ENCODE measurements at places on chromosomes 6 and 20.

DNA sequence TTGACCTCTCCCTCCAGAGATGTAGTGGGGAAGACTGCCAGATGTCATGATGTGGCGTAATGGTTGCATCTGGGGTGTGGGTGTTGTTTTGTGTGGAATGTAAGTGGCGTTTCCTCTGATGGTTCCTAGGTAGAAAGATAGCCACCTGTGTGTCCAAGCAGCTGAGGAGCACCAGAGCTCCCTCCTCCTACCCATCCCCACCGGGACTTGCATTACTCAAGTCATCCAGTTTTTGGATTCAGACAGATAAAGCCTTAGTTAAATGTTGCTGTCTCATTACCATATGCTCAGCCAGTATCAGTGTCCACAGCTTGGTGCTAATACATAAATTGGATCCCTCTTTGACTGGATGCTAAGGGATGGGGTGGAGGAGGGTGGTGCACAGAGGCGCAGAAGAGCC, 282.3 kb downstream of the TBC1D7 start:
- no peak for DNase-seq

GRCh38 chr6:135902756-135903331, 51.3 kb downstream of the PDE7B start:
- peak; percentile 70 for DNase-seq

DNA sequence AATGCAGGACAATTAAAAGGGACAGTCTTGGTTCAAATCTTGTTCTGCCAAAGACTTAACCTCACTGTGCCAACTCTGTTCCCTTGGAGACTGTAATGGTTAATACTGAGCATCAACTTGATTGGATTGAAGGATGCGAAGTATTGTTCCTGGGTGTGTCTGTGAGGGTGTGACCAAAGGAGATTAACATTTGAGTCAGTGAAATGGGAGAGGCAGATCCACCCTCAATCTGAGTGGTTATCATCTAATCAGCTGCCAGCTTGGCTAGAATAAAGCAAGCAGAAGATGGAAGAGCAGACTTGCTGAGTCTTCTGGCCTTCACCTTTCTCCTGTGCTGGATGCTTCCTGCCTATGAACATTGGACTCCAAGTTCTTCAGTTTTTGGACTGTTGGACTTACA, 474.4 kb downstream of the CD83 start:
- DNase-seq, result no peak

- peak; percentile 27 for DNase-seq
Measured at GRCh38 chr20:46512943-46513844, at the start of gene ZNF334. Gene ZNF334, minus strand, starts transcription at chr20:46513559. Its CDS starts 1,457 bp downstream, at chr20:46512102.

DNA sequence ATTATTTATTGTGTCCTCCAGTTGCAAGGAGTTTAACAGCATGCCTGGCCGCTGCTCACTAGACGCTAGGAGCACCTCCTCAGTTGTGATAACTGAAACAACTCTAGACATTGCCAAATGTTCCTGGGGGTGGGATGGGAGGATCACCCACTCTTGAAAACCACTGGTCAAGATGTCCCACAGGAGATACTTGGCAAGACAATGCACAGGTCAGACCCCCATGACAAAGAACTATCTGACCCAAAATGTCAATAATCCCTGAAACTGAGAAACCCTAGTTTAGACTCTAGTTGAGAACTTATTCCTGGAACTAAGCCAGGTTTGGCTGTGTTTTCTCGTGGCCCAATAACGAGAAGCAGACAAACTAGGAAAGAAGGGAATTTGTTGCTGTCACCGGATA, 9.5 kb upstream of the FKBPL start:
- no peak for DNase-seq

GRCh38 chr6:134165561-134166201, 113.3 kb upstream of the SLC2A12 start:
- DNase-seq, result peak; percentile 26

- DNase-seq, result peak; percentile 11
Measured at GRCh38 chr6:30156262-30156599, 4.8 kb downstream of the TRIM10 start.

DNA sequence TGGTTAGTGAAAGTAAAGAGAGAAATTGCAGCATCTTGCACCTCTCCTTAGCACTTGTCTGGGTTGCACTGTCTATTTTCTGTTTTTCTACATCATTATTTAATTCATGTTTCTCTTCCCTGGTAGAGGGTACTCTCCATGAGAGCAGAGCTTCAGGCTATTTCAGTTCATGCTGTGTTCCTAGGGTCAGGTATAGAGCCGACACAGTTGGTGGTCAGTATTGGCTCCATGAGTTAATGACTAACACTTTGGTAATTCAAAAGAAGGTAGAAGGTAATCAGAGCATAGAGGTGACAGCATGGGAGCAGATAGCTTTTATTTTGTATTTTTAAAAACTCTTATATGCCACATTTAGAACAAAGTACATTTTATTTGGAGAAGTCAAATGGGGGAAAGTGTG, 42.7 kb downstream of the RIMS1 start:
- DNase-seq, result no peak

- DNase-seq, result peak; percentile 30
Measured at GRCh38 chr6:115514656-115515055, 546.0 kb downstream of the FRK start.

- no peak for DNase-seq
Measured at GRCh38 chr6:47592131-47592840, 106.1 kb upstream of the ADGRF4 start.

DNA sequence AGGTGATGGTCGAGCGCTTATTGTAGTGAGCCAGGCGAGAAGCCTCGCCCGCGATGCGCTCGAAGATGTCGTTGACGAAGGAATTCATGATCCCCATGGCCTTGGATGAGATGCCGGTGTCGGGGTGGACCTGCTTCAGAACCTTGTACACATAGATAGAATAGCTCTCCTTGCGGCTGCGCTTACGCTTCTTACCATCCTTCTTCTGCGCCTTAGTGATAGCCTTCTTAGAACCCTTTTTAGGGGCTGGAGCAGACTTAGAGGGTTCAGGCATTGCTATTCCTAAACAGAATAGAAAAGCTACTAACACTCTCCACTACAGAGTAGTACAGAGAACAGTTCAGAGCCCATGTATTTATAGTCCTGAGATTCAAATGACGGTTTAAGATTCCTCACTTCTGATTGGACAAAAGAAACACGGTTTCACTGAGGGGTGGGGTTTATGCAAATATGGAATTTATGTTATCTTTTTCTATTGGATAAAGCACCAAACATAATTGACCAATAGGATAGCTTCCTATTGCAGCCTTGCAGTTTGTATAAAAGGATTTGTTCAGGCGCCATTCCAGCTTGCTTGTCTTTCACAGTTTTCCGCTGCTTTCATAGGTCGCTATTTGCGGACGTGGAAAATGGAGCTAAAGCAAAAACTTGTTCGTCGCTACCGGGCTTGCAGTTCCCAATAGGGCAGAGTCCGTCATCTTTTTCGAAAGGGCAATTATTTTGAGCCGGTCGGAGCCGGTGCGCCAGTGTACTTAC, 43.7 kb upstream of the HFE start:
- peak; percentile 99 for DNase-seq

DNA sequence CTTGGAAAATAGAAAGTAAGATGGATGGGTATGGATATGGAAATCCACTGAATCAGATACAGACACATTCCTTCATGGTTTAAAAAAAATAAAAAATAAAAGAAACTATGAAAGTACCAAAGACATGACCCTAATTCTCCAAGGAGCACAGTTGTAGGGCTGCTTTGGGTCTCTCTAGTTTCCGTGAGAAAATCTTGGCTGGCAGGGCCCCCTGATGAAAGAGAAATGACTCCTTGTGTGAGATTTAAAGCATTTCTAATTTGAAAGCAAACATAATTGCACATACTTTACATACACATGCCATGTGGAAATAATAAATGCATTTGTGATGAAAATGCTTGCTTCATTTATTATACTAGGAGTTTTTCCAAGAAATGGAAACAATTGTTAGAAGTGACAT, 593.9 kb upstream of the BTBD3 start:
- DNase-seq, result no peak

DNA sequence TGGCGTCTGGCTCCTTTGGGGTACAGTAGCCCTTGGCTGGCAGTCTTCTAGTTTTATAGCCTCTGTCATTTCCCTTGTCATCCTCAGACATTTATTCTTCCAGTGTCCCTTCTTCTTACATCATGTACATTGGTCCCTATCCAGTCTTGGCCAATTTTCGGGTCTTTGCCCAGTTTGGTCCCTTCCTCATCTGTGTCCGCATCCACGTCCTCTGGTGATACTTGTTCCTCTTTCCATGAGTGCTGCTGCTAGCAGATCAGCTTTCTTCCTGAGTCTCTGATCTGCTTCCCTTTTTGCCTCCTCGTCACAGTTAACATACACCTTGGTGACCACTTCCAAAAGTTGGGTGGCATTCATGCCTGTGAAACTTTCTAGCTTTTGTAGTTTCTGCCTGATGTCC, 86.2 kb upstream of the GPR6 start:
- no peak for DNase-seq

DNA sequence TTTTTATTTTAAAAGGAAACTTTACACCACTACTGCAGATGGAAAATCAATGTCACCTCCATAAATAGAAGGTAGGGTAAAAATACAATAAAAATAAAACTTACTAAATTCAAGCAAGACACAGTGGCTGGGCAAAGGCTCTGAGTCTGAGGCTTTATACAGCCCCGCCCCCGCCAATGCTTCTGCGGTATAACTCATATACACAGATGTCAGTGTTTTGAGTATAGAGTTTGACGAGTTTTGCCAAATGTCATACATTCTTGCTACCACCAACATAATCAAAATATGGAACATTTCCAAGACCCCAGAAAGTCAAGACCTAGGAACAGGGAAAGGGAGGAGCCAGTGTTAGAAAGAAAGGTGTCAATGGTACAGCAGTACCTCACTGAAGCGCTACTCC, 12.8 kb downstream of the NFATC2 start:
- DNase-seq, result no peak

DNA sequence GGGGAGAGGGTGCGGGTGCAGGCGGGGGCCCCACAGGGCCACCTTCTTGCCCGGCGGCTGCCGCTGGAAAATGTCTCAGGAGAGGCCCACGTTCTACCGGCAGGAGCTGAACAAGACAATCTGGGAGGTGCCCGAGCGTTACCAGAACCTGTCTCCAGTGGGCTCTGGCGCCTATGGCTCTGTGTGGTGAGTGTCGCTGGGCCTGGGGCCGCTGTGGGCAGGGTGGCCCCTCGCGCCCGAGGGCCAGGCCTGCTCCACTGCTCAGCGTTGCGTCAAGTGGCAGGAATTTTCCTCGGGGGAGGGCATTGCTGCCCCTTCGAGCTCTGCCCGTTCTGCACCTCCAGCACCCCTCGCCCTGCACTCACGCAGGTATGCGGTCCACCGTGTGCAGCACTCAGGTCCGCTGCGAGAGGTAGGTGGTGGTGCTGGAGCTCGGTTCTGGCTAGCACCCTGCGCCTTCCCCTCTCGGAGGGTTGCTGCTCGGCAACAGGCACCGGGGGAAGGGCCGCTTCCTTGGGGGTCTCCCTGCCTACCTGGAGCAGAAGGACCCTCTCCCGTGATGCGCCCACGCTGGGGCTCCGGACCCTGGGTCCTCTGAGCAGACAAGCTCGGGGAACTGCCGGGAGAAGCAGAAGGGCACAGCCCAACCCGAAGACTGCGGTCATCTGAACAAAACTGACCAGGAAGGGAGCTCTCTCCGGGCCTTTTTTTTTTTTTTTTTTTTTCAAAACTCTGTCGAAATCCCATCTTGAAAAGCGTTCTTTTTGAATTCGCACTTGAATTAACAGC, 674 bp downstream of the MAPK14 start:
- DNase-seq, result peak; percentile 16

DNA sequence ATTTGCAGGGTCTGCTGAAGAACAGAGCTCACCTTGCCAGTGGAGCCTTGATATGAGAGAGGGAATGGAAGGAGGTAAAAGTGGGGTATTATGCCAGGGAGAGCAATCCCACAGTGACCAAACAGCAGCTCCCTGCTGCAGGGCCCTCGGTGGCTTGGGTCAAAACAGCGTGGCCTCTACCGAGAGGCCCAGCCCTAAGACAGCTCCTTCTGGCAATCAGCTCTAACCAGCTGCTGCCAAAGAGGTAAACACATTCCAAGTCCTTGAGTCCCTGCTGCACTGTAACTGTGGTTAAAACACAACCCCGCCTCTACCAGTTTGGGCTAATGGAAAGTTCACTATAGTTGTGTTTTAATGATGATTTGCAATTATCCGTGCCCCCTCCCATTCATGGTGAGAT, 1.4 kb upstream of the DAAM2 start:
- DNase-seq, result peak; percentile 33

DNA sequence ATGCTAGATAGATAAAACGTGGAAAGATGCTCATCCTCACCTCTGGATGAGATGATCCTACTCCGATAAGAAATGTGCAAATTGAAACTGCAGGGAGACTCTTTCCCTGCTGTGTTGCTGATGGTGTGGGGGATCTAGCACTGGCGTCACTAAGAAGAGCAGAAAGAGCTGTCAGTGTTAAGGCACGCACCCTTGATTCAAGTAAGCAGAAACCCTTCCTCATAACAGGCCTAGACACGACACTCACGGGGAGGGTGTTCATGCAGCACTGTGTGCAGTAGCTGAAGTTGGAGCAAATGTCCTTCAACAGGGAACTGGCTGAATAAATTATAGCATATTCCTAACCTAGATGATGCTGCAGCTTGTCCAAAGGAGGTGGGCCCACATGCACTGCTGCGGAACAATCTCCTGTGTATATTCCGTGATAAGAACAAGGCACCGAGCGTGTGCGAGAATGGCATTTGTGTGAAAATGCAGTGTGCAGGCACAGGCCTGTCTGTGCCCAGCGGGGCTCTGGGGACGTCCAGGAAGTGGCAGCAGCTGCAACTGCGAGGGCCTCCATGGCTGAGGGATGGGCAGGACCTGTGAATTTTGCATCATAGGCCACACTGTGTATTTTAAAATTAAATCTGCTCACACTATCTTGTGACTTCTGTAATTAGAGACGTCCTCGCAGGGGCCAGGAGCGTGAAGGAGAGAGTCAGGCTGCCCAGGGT, 64.0 kb downstream of the TCP11 start:
- no peak for DNase-seq

- peak; percentile 47 for DNase-seq
Measured at GRCh38 chr6:104789770-104790190, 69.9 kb downstream of the HACE1 start.

GRCh38 chr6:131164506-131164905, 29.2 kb downstream of the AKAP7 start:
- no peak for DNase-seq

DNA sequence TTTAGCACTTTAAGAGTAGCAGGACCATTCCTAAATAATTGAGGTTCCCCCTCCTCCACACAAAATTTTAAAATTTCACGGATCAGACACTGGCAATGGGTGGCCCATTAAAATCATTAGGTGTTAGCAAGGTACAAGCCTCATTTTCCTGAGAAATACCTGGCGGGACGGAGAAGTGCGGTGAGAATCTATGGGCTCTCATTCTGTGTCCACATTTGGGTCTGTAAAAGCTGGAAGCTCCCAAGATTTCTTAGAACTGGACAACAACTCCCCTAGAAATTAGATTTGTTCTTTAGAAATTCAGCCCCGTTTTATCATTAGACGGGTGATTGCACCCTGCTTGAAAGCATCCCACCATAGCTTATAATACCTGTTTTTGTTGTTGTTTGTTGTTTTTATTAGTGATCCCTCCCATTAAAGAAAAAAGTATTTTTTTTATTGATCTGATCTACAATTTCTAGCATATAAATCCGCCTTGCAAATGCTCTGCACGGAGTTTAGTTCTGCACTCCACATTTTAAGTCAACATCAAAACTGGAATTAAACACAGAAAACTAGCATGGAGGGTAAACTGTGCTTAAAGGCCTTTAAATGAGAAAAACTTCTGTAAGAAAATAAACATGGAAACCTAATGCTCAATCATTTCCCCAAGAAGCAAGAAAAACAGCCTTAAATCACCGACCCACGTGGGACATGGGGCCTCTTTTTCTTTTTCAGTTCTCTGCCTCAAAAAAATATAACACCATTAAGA, 5.7 kb downstream of the SIM1 start:
- no peak for DNase-seq

- no peak for DNase-seq
Measured at GRCh38 chr6:88547768-88548167, 381.6 kb upstream of the CNR1 start.

GRCh38 chr6:93721386-93722048, 302.2 kb upstream of the EPHA7 start:
- DNase-seq, result peak; percentile 8

Measured in fibroblast of villous mesenchyme (primary cell).